BJ (cell line): ENCODE measurements at places on chromosomes 1 and 21. TPM values are rescaled to one million over a fixed set of nuclear protein-coding genes. Genes with fewer than 3 reads are reported as not detected.

Gene SAMSN1
- not detected in 2 replicates for polyA plus RNA-seq

Gene RCSD1
- polyA plus RNA-seq = not detected in 2 replicates

DNA sequence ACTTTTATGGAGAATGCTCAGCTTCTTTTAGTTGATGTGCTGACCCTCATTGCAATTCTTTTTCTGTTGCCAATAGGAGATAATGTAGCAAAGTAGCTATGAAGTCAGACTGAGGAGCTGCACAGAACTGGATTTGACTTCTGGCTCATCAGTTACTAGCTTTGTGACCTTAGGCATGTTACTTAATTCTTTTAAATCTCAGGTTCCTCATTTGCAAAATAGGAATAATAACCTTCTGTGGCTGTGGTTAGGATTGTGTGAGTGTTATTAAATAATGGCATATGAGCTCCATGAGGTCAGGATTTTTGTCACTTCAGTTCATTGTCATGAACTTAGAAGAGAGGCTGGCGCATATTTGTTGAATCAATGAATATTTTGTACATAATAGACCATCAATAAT is 237.6 kb upstream of the SGIP1 start:
- DNase-seq = no peak

- no peak for DNase-seq
These were observed 604.7 kb upstream of the PLXNA2 start for GRCh38 chr1:208848854-208849253.

DNA sequence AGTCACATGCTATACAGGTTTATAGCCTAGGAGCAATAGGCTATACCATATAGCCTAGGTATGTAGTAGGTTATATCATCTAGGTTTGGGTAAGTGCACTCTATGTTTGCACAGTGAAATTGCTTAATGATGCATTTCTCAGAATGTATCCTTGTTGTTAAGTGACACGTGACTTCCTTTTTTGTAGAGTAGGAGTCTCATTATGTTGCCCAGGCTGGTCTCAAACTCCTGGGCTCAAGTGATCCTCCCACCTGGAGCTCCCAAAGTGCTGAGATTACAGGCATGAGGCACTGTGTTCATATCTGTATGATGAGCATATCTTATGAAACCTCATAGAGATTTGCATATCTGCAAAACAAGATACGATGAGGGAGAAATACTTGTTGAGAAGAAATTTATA is 13.8 kb upstream of the ABCB10 start:
- DNase-seq = no peak
